Posterior cingulate gyrus (tissue), 11 donors: ENCODE measurements at places on chromosomes 7 and 10.
A peak's percentile ranks its signal among the peaks of the same experiment; 100 is the strongest.

- DNase-seq, result no peak
Observed at GRCh38 chr7:31478721-31479120, 35.2 kb upstream of the ITPRID1 start.

- DNase-seq, result peak; percentile 47
Observed at GRCh38 chr7:12729112-12729511, 41.7 kb downstream of the ARL4A start.

DNA sequence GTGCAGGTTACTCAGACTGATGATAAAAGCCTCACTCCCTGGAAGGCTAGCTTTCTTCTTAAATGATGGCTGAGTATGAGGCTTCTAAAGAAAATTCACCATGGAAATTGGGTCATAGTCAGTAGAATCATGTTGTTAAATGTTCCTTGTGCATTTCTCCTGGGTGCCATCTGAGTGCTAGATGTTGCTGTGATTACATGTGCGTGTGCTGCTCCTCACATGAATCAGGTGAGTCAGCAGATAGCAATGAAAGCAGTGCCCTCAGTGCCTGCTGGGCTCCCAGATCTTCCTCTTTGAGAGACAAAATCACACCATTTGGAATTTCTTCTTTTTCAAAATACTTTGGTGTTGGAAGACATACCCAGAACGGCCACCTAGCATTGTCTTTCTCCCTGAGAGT is 331.7 kb downstream of the XPNPEP1 start:
- DNase-seq, result no peak

DNA sequence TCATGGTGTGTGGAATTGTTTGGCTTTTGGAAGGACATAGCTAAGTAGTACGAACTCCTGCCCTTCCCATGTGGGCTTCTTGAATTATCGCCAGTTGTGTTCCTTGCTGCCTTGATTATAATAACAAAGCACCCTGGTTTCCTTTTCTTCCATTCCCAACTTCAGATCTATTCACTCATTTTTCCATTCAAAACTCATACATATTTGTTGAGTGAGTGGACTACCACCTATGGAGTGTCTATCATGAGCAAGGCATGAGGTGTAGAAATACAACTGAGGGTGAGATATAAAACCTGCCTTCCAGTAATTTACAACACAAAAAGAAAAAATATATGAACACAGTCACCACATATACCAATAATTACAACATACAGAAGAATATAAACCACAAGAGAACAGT is 4.9 kb upstream of the COL17A1 start:
- DNase-seq, result no peak
